Germinal center (tissue), 1 donor: ENCODE measurements at places on chromosomes 4 and X.

DNA sequence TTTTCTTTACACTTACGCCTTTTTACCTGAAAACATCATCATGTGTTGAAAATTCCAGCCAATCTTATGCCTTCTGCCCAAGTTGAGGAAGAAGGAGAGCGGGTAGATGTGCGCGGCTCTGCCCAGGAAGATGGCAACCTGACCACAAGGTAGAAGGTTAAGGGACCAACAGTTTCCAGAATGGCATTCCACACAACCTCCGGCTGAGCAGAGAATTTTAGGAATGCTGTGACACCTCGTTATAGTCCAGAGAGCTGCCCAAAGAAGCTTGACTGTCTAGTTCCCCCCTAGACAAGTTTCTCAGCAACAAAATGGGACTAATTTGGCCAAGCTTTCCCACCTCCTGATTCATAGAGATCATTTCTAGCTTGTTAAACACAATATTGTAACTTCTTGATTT lies 75.1 kb downstream of the CHST7 start:
- no peak for DNase-seq

DNA sequence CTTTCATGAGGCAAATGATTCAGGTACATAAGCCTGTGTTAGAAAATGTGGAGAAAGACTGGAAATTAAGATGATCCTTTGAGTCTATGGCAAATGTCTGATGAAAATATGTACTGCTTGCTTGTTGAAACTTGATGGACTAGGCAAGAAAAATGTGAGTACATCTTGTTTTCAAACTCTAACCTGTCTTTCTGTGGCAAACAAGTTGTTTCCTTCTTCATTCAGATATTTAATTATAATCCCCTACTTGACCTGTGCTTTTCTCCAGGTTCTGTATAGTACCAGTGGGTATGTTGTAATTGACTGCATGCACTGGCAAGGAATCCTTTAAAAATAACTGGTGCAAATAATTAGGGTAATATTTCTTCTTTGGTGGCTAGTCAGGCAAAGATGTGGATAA lies 136.7 kb downstream of the ARHGAP24 start:
- no peak for DNase-seq

DNA sequence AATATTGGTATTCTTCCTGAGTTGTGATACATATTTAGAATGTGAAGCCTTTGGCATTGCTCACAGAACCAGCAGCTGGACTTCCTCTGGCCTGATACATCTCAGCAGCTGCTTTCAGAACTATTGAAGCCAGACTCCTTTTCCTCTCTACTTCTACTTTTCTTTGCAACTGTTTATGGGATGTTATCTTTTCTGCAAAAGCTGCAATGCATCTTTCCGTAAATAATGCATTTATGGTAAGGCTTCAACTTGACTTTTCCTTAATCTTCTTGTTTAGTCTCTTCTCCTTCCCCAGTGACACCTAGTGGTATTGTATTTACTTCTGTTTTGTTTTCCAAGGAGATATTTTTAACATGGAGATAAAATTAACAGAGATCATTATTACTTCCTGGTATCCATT lies 1548.7 kb downstream of the PCDH7 start:
- no peak for DNase-seq

GRCh38 chr4:16676230-16676770 lies 222.1 kb downstream of the LDB2 start:
- DNase-seq, result no peak

- DNase-seq, result no peak
Measured at GRCh38 chr4:182067828-182068227, 175.4 kb upstream of the TENM3 start.

- DNase-seq, result no peak
Measured at GRCh38 chr4:37754410-37755185, 68.4 kb upstream of the RELL1 start.

GRCh38 chrX:118536204-118536603 lies 40.6 kb downstream of the DOCK11 start:
- DNase-seq, result no peak

DNA sequence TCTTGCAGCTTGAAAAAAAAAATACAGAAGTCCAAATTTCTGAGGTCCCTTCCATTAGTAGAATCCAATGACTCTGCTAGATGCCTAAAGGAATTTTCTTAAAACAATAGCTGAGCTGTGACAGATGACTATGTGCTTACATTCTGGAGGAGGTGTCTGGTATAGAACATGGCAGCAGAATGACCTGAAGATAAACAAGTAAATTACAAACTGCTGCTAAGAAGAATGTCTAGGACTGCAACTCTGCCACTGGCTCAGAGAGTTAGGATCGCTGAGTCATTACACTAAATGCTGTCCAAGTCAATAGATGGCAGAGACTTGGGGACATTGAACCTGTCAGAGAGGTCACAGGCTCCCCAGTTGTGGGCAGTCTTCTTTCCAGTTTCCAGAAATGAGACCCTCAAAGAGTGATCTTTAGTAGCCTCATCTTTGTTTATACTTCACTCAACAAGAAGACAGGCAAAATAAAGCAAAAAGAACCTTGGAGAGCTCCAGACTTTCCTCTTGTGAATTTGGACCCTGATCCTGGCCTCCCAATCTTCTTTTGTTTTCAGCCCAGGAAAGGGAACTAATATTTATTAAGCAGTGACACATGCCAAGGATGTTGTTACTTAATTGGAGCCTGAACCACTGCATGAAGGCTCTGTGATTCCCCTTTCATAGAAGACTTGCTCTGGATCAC lies 56.4 kb upstream of the SCML1 start:
- DNase-seq, result no peak

DNA sequence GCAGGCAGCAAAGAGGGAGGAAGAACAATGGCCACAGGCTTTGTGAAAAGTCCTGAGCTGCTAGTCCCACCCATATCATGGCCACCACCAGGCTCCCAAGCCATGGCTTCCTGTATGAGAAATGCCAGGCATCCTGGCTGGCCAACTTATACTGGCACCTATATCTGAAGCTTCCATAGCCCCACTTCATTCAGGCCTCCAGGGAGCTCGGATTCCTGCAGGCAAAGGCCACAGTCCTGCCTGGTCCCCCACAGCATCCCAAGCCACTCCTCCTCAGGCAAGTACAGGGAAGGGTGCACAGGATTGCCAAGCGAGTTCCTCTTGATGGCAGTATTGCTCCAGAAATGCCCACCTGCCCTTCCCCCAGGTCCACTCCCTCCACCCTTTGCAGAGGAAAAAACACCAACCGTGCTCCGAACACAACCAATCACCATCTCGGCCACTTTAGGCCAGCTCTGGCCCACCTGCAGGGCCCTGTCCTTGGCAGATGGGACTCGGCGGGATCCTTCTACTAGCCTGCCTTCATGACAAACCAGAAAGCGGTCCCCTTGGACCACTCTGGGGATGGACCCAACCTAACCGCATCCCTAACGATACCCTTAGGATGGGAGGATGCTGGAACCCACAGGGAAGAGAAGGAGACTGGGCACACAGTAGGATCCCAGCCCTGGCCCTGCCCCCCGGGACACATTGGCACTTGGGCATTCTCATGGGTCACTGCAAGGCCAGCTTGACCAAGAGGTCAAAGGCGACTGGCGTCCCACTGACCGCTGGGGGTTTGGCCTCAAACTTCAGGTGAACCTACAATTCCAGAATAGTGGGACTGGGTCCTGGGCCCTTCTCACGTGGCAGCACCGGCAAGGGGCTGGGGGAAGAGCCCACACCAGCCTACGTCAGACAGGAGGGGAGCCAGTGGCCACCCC lies 220.4 kb upstream of the AGTR2 start:
- DNase-seq, result no peak

- no peak for DNase-seq
Measured at GRCh38 chr4:77179519-77179918, 22.5 kb downstream of the CCNG2 start.

DNA sequence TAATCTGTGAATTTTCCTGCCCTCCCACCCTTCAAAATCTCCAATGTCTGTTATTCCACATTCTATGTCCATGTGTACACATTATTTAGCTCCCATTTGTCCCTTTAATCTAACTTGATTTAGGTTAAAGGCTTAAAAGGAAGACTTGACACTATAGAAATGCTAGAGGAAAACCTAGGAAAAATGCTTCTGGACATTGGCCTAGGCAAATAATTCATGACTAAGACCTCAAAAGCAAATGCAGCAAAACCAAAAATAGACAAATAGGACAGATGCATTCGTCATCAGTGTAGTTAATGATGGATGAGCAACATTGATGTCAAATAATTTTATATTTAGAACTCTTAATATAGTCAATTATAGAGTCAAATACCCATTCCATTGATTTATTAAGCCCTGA lies 36.9 kb downstream of the INTU start:
- no peak for DNase-seq

- DNase-seq, result no peak
Measured at GRCh38 chrX:2391869-2392606, 108.7 kb downstream of the DHRSX start.

DNA sequence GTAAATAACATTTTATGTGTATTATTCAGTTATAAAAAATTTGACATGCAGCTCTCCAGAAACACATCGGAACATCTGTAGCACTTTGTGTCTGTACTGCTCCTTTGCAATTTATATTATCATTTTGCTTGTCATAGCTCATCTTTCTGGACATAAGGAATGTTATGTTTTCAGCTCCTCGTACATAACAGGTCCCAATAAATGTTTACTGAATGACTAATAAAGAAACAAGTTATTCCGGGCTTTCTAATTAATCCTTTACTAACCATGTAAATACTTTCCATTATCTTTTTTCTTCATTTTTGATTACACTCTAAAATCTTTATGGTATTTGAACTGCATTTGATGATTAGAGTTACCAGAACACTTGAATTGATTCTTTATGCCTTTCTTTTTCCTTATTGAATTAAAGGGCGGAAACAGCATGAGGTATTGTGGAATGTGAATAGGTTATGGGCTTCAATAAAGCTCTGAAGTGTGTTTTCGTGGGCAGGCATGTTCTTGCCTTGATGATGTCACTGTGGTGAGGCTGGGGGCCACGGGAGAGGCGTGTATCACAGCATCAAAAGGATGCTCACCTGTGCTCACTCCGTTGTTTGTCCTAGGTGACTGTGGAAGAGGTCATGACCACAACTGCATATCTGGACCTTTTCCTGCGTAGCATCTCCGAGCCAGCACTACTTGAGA lies 131.6 kb downstream of the GATB start:
- no peak for DNase-seq

- no peak for DNase-seq
Measured at GRCh38 chr4:108360754-108361445, 192.2 kb upstream of the LEF1 start.

GRCh38 chr4:26611885-26612284 lies 28.0 kb downstream of the TBC1D19 start:
- DNase-seq, result no peak

GRCh38 chr4:40388239-40388638 lies 53.1 kb downstream of the CHRNA9 start:
- no peak for DNase-seq

DNA sequence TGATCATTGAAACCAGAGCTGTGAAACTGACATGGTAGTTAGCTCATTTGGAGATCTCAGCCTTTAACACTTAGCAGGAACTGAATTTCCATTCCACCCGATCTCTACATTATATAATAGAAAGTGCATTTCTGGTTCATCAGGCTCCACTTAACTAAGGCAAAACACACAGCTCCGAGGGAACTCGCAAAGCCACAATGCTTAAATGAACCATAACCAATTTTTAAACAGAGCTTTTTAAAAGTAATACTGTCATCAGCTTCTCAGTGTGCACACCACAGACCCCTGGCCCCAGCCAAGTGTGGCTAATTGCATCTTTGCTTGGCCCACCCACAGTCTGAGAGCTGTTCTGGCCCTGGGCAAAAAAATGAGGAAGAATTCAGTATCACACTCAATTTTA lies 66.1 kb downstream of the DCHS2 start:
- DNase-seq, result no peak

GRCh38 chr4:159308566-159309340 lies 205.9 kb downstream of the RAPGEF2 start:
- no peak for DNase-seq

GRCh38 chrX:12895866-12896265 lies 10.6 kb upstream of the TLR8 start:
- no peak for DNase-seq

DNA sequence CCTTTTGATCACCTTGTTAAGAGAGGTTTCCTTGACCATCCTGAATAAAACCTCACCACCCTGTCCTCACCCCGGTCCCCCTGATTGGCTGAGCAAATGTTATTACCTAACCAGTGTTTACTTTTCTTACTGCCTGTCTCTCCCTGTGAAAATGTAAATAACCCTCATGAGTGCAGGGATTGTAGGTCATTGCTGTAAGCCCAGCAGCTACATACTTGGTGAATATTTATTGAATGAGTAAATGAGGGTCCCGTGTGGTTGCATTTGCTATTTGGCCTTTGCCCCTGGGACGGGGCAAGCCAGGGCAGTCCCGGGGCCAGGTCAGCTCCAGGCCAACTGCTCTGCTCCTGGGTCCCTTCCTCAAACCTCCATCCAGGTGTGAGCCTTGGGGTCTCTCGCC lies 55.5 kb upstream of the CLCN4 start:
- no peak for DNase-seq

GRCh38 chr4:128684016-128684415 lies 125.5 kb upstream of the JADE1 start:
- no peak for DNase-seq

DNA sequence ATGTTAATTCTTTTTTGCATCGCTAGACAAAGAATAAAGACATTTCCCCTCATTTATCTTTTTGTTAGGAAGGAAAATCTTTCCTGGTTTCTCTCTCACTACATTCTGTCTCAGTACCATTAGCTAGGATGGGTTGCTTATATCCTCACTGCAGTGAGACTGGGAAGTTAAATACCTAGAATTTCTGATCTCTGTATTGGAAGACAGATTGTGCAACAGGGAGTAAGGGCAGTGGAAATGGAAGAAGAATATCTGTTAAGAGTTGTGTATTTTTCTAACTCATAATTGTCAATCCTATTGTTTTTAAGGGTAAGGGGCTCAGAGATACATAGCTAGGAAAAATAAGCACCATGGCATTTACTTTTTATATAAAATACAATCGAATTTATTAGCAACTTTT lies 19.6 kb downstream of the PTPN13 start:
- DNase-seq, result no peak

GRCh38 chr4:85005865-85006377 lies 39.4 kb upstream of the WDFY3 start:
- no peak for DNase-seq
